ENCODE measurements at places on chromosomes 16 and 17.

GRCh38 chr16:50611332-50611934 is 63.2 kb downstream of the NKD1 start:
- no peak for DNase-seq

DNA sequence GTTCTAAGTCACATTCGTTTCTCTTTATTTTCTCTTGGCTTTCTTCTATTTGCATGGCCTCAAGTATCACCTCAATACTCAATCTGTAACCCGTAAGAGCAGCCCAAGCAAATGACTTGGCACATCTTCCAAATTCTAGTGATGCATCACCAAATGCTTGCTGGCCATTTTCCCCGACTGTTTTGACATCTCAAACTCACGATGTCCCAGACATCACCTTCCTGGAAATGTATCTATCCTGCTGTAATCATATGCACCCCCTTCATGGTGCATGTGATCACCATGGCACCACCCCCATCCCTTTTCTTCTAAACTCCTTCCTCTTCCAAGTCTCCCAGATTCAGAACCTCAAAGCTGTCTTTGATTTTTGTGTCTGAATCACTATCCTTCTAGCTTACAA is 24.0 kb upstream of the ABCA5 start:
- no peak for DNase-seq

- DNase-seq, result no peak
Observed at GRCh38 chr17:80146121-80147034, 550 bp downstream of the EIF4A3 start.

GRCh38 chr17:15169676-15170075 is 95.5 kb downstream of the PMP22 start:
- DNase-seq, result no peak

GRCh38 chr17:53227514-53227913 is 595.2 kb upstream of the KIF2B start:
- DNase-seq, result no peak

GRCh38 chr16:49700251-49701064 is 155.5 kb downstream of the ZNF423 start:
- DNase-seq, result no peak

DNA sequence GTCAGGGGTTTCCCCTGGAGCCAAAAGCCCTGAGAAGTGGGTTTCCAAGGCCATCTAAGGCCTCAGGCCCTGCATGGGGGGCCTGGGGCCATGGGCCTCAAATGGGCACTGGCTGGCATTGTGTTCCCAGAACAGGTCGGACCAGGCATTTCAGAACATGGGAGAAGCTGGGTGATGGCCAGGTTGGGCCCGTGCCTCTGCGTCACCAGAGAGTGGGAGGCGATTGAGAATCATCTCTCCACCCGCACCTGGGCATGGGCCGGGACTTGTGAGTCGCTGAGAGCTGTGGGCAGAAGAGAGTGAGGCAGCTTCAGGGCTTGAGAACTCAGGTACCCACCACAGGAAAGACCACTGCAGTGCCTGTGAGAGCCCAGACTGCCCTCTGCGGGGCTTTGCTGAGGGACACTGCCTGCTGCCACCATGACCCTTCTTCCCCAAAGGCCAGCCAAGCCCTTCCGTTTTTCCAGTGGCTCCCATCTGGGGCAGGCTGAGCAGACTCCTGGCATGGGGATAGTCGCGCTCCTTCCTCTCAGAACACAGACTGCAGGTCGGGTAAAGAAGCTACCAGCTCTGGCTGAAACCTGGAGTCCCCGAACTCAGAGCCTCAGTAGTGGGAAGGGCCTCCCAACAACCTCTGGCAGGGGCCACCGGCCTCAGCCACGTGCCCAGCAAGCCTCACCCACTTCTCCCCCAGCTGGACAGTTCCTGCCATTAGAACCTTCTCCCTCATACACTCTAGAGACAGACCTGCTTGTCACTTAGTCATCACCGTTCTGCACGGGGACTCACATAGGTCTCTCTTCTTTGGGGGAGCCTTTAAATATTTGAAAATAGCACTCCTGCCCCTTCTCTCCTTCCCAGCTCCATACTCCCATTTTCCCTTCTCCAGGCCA is 1.6 kb downstream of the RAB11FIP4 start:
- no peak for DNase-seq

- DNase-seq, result no peak
Observed at GRCh38 chr17:76492989-76493501, 8.2 kb downstream of the RHBDF2 start.

GRCh38 chr17:60371818-60372510 is 20.0 kb downstream of the USP32 start:
- no peak for DNase-seq

DNA sequence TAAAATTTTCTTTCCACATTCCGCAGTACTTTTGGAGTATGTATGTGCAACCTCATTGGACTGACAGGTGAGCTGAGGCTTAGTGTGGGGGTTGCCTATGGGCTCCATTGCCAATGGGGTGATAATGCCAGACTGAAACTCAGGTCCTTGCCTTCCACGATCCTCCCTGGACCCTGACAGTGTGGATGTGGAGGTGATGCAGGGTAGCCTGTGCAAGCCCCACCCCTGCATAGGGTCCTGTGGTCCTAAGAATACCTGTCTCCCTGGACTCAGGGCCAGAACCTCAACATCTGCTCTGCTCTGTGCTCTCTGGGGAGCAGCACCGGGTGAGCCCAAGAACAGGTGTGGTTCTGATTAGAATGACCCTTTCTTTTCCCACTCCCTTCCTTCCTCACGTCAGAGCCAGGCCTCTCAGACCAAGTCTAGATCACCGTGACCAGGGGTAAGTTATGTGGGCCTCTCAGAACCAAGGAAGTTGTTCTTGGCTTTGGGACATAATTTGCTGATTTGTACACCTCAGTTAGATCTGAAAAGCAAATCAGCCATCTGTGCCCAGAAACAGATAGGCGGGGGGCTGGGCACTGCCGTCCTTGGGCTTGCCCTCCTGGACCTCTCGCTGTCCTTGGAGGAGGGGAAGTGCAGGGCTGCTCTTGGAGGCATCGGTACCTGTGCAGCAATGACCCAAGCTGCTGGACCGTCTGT is 8.4 kb upstream of the TNS4 start:
- DNase-seq, result no peak

GRCh38 chr17:39582658-39583057 is 25.1 kb downstream of the NEUROD2 start:
- no peak for DNase-seq

DNA sequence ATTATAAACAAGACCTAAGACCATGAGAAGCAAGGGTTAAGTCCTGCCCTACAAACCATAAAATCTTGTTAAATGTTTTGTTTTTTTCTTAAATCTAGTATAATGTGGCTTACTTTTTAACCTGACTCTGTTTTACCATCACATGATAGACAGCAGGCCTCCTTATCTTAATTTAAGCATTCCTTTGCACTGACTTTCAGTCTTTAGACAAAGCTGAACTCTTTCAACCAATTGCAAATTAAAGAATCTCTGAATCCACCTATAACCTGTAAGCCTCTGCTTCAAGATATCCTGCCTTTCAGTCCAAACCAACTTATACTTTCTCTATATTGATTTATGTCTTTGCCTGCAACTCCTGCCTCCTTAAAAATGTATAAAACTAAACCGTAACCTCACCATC is 478.5 kb downstream of the GRIN2A start:
- DNase-seq, result no peak

DNA sequence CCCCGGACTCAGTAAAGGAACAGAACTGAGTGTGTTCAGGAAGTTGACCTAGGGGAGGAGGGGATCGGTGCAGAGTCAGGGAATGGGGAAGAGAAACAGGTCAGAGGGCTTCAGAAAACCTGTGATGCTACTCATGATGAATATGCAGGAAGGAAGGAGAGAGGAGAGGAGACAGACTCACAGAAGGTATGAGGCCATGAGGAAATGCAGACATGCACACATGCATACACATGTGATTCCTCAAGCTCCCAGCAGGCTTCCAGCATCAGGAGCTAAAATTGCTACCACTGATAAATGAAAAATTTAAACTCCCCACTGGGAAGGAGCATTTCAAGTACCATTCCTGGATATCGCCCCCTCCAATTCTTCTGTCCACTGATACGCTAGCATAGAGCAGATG is 262.6 kb downstream of the SLC39A11 start:
- no peak for DNase-seq

DNA sequence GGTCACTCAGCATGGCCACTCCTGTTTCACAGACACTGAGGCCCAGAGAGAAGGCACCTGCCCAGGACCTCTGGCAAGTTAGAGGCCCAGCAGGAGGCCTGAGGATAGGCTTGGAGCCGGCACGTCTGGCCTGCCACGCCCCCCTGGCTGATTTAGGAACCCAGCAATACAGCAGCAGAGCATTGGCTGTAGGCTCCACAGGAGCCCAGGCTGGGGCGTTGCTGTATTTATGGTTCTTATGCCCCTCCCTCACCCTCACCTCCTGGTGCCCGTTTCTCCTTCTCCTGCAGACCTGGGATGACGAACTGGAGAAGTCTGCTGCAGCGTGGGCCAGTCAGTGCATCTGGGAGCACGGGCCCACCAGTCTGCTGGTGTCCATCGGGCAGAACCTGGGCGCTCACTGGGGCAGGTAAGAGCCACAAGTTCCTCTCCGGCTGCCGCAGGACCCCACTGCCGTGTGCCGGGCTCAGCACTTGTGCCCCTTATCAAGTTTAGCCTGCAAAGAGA is 25.8 kb downstream of the CRISPLD2 start:
- DNase-seq, result no peak

DNA sequence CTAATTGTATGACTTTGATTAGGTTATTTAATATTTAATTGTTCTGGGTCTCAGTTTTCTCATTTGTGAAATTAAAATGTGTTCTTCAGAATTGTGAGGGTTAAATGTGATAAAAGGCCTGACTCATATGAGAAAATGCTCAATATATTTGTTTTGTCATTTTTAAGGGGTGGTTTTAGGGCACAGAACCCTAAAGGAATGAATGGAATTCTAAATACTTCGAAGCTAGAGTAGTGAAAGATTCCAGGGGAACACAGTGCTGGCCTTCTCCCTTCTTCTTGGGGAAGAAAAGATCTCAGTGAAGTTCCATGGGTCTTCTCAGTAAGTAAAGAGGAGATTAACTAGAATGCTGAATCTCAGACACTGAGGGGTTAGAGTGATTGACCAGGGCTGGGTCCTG is 3.9 kb upstream of the SMPD3 start:
- DNase-seq, result no peak

DNA sequence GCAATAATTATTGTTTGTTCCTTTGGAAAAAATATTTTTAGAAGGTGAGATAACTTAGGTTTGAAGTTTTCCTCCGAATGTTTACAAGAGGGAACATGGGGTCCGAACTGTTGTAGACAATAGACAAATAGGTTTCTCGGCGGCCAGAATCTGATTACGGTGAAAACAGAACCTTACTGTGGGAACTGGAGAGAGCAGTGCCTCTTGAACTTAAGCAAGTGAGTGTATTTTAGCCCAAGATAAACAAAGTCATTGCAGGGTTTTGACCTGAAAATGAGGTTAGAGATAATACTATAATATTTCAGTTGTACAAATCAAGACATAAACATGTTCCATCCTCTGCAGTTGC is 134.7 kb downstream of the ABCA8 start:
- DNase-seq, result no peak

All from D721Med (cell line).